Erythroblast (primary cell): ENCODE measurements at places on chromosomes 6 and 20.

DNA sequence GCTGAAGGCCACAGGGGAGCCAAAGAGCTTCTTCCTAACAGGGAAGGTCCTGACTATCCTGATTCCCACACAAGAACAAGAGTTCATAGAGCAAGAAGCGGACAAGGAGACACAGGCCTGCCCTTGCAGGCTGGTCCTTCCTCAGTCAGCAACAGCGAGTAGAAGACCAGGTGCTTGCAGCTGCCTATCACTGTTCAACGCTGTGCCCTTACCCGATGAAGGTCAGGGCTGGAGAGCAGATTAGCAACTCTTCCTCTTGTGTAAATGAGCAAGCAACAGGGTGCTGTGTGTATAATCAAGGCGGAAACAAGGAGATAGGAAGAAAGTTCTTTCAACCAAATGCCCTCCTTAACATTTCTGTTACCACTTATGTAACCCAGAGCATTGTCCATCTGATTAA is 115.3 kb upstream of the SPACA1 start:
- no peak for DNase-seq

DNA sequence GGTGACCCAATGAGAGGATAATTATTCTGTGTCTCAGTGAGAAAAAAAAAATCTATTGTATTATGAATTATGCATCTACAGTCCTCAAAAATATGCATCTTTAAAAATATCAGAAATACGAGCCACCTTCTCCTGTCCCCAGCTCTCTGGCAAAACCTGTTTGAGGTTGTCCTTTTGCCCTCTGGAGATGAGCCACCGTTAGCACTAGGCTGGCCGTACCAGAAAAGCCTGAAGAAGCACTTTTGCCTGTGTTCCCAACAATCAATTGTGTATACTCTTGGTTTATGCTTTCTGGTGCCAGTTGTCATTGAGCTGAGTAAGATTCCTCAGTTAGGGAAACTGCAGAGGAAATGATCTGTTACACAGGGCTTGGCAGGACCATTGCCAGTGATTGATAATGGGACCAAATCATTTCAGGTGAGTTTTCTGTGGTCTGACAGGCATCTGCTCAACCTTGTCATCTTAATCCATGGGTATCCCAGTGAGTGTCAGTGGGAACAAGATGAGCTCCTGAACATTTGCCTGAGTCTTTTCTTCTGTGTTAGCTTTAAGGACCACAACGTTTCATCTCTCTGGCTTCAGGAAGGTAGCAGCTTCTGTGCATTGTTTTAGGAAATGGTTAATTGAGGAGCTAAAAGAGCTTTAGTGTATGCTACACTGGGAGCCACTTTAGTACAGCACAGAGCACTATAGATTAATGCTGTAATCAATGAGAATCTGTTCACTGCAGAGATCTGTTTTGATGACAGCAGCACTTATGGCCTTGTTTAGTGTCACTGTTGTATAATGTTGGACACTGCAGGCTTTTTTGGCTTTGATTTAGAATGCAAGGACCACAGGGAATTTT is 330.1 kb downstream of the RIMS1 start:
- DNase-seq = no peak

- DNase-seq = no peak
These were observed 66.3 kb downstream of the NT5E start for GRCh38 chr6:85516168-85516567.

DNA sequence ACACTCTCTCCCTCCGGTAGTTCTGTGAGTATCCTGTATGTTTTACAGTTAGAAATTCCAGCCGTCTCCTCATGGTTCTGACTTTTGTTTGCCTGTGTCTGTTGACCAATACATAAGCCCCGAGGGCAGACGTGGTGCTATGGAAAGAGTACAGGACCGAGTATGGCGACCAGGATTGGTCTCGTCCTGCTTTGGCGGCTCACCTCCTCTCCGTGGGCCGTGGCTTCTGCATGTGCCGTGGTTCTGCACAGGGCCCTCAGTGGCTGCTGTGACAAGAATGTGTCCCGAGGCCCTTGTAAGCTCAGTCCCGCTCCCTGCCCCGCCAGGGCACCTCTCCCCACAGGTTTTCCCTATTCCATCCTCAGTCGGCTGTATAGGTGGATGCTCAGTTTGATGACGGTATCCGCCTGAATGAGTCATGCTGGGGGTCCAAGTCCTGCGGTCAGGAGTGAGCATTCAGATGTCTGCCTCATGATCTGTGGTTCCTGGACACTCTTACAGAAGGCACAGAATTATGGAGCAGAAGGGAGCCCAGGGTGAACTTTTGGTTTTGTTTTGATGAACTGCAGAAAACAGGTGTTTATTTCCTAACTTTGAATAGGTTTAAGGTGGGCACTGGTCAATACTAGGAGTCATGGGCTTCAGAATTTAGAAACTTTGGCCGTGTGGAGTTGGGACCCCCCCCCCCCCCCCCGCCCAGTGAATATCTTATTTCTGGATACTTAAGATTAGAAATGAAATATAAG is 1.2 kb downstream of the ARFGAP1 start:
- peak; percentile 18 for DNase-seq

GRCh38 chr20:25654487-25654886 is 30.7 kb upstream of the NANP start:
- no peak for DNase-seq

DNA sequence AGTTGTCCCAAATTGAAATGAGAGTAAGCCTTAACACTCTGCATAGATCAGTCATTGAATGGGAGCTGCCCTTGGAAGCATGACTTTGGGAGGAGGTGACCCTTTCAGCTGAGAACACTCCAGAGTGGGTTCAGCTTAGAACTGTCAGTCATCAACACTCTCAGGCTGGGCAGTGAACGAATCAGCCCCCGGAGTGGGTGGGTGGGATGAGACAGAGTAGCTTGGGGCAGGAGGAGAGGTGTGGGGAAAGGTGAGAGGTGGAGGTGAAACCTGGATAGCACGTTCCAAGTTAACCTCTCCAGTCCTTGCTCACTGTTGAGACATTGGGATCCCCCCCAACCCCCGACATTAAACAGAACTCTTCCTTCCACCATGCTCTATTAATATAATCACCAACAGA is 55.3 kb upstream of the TPD52L1 start:
- no peak for DNase-seq

GRCh38 chr6:162674452-162674851 is 53.1 kb downstream of the PRKN start:
- no peak for DNase-seq

DNA sequence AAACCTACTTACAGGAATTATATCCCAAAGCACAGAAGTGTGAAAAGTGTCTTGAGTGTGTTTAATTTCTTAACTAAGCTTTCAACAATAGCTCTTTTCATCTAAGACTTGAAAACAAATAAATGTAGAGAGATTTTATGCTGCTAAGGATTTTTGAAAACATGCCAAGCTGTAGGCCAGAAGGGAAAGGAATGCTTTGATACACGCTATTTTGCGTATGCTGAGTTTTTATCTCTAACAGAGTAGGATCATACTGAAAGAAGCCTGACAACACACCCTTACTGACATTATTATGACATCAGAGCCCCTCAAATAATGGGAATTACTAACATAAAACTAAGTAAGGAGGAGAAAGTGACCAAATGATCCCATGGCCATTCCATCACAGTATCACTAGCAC is 265.5 kb downstream of the KHDC1L start:
- no peak for DNase-seq

GRCh38 chr6:162973151-162973872 is 245.5 kb downstream of the PACRG start:
- no peak for DNase-seq

DNA sequence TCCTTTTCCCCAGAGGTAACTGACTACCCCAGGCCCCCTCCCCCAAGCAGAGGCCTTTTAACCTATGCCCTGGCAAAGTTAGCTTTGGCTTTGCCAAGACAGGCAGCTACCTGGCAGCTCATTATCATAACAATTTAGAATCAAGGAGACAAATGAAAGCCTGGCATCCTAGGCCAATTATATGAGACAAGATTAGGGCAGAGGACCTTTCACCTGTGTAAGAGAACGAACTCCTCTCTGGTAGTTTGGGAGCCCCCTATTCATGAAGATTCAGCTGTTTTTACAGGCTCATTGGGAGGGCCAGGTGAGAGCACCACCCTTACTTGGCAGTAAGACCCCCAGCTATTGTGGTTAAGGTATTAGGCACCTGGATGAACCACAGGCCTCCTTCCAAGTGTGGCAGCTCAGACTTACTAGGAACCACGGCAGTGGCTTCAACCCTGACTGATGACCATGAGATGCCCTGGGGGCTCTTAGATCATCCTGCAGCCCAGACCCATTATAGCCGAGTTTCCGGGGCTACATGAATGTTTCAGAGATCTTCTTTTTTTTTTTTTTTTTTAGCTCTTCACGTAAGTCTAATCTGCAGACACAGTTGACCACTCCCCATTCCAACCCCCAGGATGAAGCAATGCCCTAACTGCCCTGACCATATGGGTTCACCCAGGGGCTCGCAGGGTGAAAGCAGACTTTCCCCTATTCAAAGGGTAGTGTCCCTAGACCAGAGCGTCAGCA is 56.2 kb downstream of the RAB44 start:
- DNase-seq = no peak

- peak; percentile 21 for DNase-seq
These were observed 63.9 kb downstream of the FHL5 start for GRCh38 chr6:96626759-96627364.

- DNase-seq = no peak
These were observed 70.4 kb downstream of the DOK5 start for GRCh38 chr20:54545676-54546358.

- peak; percentile 30 for DNase-seq
These were observed 10.0 kb downstream of the SLCO4A1 start for GRCh38 chr20:62652041-62652893.

GRCh38 chr6:136426627-136427377 is 123.4 kb downstream of the MAP7 start:
- DNase-seq = peak; percentile 11
